ENCODE measurements at places on chromosomes 4 and X. TPM values are rescaled to one million over a fixed set of nuclear protein-coding genes. Genes with fewer than 3 reads are reported as not detected.

The ZCCHC18 gene
- total RNA-seq, result 0.25 TPM

The FAM53A gene
- 0.69 TPM for total RNA-seq

The ETDA gene
- not detected for total RNA-seq

The SOD3 gene
- total RNA-seq, result not detected

The PQBP1 gene
- total RNA-seq, result 122 TPM

Measured in A549 treated with RU486 at 1 μM for 4 hours (cell line).